NCI-H2227 treated with DMSO at 0.1 percent for 48 hours (cell line): ENCODE measurements at places on chromosomes 3 and 15.

- DNase-seq: peak; percentile 20
Observed at GRCh38 chr3:12175844-12176453, 17.2 kb upstream of the TIMP4 start.

GRCh38 chr3:112734736-112735350 lies 93.9 kb upstream of the CCDC80 start:
- no peak for DNase-seq

- DNase-seq: no peak
Observed at GRCh38 chr15:31013863-31014607, 22.6 kb upstream of the MTMR10 start.

- no peak for DNase-seq
Observed at GRCh38 chr3:69741032-69741767, 1.9 kb downstream of the MITF start.

- DNase-seq: no peak
Observed at GRCh38 chr3:170660139-170660538, 74.3 kb upstream of the SLC7A14 start.

- no peak for DNase-seq
Observed at GRCh38 chr3:132342610-132343009, 25.4 kb downstream of the ACP3 start.

- no peak for DNase-seq
Observed at GRCh38 chr3:153400641-153401040, 238.6 kb downstream of the RAP2B start.

- DNase-seq: no peak
Observed at GRCh38 chr15:40960151-40960885, 7.0 kb downstream of the CHAC1 start.

DNA sequence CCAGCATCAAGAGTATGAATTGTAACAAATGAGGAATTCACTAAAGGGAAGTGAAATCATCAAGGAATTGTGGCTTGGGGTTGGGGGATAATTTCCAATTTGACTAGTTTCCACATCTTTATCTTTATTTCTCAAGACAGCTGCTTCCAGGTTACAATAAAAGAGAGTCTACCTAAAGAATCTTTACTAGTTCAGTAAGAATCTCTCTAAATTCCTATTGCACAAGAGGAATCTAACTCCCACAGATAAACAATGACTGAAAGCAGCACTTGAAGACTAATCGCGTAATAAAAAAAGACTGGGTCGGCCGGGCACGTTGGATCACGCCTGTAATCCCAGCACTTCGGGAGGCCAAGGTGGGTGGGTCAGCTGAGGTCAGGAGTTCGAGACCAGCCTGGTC lies 194.4 kb downstream of the KBTBD8 start:
- no peak for DNase-seq

DNA sequence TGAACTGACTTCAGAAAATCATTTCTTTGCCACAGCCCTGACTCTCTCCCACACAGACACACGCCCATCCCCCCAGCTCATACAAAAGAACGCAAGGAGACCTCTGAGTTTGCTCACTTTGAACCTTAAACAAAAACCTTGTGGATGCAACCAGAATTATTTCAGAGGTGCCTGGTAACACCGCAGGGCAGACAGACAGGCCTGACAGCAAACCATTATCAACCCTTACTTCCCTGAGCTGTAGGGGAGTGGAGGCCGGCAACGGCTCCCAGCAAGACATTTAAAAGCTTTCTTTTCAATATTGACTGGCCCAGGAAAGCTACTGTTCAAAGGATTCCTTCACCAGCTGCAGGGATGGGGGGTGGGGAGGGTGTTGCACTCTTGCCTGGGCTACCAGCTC lies 2.0 kb upstream of the EFCC1 start:
- no peak for DNase-seq

DNA sequence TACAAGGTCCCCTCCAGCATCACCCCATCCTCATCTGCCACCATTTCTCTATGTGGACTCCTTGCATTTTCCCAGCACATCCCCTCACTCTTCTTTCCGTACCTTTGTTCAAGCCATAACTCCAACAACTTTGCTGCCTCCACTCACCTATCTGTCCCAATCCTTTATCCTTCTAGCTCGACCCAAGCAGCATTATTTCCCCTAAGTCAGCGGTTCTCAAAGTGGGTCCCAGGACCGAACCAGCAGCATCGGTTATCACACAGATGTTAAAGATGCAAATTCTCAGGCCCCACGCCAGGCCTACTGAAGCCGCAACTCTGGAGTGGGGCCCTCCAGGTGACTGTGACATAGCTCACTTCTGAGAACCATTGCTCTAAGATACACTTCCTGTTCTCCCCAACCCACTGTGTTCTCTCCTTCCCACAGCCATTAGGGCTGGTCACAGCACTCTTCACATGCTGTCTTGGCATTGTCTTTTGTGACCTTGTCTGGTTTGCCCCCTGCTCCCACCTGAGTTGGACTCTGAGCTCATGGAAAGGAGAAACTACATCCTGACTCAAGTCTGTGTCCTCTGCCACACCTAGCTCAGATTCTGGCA lies 56.2 kb downstream of the AAGAB start:
- no peak for DNase-seq

DNA sequence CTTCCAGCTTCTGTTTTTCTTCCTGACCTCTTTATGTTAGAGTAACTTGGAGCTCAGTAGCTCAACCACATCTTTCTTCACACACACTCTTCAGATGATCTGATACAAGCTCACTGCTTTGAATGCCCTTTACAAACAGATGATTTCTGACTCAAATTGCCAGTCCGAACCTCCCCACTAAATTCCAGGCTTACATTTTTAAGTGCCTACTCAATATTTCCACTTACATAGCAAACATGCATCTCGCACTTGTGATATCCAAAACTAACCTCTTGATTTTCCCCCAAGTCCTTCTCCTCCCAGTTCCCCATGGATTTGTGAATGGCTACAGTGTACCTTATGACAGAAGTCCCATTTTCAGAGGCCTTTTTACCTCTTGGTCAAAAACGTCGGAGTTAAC lies 139.1 kb downstream of the GBE1 start:
- DNase-seq: no peak

DNA sequence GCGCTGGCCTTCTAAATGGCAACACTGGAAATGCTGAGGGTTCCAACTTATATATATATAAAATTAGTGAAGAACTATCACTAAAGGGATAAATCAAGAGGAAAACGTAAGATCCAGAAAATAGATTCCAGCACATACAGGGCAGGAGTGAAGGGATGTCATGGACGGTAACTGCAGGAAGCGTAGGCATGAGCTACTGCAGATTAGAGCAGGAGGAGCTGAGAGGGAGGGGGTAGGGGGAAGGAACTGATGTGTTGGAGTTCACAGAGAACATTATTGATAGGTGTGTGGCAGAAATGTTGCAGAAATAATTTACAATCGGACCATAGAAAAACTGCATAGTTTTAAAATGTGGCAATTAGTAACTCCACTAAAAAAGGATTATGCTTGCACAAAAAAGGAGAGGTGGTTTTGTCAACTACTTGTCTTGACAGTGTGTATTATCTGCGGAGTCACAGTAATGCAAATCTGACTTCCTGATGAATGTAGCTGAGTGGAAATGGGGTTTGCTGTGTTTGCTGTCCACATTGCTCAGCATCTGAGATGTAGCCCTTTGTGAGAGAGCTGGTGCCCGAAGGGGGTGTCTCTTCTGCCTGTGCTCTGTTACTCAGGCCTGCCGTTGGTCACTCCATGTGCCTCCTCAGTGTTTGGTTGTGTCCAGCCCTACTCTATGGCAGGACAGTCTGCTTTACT lies 61.2 kb downstream of the PAK2 start:
- no peak for DNase-seq

DNA sequence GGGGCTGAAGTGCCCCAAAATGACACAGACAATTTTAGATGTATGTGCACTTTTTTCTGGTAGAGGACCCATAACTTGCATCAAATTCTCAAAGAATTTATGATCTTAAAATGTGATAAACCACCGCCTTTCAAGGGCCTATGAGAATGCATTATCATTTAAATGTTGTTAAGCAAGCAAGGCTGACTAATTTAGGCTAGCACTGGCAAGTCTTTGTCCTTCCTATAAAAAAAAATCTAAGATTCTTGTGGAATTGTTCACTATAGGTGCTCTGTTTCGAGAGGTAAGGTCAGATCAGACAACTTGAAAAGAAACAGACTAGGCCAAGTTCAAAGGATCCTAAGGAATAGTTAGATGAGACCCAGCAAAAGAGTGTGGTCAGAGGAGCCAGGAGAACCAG lies 128.9 kb upstream of the PHLDB2 start:
- DNase-seq: no peak

GRCh38 chr3:196995646-196996355 lies 27.2 kb upstream of the PIGZ start:
- no peak for DNase-seq

DNA sequence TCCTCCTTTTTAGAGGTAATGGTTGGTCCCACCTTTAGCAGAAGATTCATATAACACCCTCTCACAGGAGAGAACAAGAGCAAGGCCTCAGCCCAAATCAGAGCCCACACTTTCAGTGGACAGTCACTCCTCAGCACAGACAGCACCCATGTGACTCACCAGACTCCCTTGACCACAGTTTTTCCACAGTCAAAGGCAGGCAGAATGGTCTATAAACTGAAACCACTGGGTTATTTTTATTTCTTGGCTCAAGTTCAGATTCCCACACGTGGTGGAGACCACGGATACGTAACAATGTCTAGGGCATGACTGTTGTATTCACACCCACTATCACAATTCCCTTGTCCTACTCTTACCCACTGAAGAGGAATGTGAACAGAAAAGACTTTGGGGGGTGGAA lies 237.8 kb upstream of the UBE2E1 start:
- no peak for DNase-seq

- DNase-seq: no peak
Observed at GRCh38 chr3:119219069-119219468, 21.6 kb downstream of the B4GALT4 start.

- DNase-seq: no peak
Observed at GRCh38 chr3:152865668-152866245, 30.8 kb downstream of the P2RY1 start.

- DNase-seq: no peak
Observed at GRCh38 chr3:189631409-189631808, 220 bp downstream of the TP63 start.

DNA sequence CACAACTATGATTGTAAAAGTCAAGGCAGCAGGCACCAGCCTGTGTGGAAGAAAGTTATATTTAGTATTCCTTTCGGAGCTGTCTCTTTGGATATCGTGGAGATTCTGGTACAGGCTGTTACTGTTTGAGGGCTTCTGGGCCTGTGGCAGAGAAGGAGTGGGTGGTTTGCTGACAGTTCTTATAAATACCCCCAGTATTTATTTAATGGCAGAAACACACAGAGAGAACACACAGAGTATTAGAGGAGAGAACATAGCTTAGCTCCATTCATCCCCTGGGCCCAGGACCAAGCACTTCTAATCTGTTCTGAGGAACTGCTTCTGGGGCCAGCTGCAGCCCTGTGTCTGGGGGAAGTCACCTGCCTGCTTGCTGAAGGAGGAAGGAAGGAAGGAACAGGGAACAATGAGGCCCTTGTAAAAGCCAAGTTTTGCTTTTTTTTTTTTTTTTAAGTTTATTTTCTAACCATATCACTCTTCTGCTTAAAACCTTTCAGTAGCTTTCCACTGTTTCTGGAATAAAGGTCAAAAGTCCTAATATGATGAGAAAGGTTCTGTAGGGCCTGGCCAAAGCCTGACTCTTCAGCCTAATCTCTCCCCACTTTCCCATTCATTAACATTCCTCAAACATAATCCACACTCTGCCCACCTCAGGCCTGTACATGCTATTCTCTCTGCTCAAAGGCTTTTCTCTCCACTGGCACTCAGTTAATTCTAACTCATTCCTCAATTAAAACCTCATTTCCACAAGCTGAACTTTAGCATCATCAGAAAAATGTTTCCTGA lies 11.8 kb upstream of the PP2D1 start:
- DNase-seq: no peak

GRCh38 chr15:89379818-89380217 lies 45.2 kb upstream of the POLG start:
- no peak for DNase-seq

- DNase-seq: no peak
Observed at GRCh38 chr15:57784081-57784511, 77.6 kb downstream of the POLR2M start.

DNA sequence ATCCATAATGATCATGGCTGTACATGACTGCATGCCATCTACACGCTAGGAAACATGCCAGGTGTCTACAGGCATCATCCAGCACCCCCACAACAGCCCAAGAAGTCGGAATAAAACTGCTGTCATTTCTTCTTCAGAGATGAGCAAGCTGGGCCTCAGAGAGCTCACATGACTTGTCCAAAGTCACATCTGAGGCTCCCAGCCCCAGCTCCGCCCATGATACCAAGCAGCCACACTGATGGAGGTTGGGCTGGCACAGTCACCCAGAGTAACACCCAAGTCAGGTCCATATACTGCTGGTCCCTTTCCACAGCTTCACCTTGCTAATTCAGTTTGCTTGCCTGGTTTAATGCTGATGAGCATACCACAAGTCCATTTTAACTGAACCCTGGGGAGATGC lies 116.6 kb downstream of the SEC22A start:
- DNase-seq: no peak

GRCh38 chr15:55088207-55088606 lies 108.5 kb downstream of the RSL24D1 start:
- DNase-seq: no peak

GRCh38 chr3:140756240-140757016 lies 78.6 kb downstream of the TRIM42 start:
- DNase-seq: no peak

DNA sequence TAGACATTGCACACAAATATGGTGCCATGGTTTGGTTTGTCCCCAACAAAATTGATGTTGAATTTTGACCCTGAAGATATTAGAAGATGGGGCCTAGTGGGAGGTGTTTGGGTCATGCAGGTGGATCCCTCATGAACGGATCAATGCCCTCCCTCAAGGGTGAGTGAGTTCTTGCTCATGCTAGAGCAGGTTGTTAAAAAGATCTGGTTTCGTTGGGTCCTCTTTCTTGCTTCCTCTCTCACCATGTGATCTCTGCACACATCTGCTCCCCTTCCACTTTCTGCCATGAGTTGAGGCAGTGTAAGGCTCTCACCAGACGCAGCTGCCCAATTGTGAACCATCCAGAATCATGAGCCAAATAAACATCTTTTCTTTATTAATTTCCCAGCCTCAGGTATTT lies 87.8 kb upstream of the MDFIC2 start:
- no peak for DNase-seq
